ENCODE measurements at places on chromosomes 16 and 17.
A peak's percentile ranks its signal among the peaks of the same experiment; 100 is the strongest.

DNA sequence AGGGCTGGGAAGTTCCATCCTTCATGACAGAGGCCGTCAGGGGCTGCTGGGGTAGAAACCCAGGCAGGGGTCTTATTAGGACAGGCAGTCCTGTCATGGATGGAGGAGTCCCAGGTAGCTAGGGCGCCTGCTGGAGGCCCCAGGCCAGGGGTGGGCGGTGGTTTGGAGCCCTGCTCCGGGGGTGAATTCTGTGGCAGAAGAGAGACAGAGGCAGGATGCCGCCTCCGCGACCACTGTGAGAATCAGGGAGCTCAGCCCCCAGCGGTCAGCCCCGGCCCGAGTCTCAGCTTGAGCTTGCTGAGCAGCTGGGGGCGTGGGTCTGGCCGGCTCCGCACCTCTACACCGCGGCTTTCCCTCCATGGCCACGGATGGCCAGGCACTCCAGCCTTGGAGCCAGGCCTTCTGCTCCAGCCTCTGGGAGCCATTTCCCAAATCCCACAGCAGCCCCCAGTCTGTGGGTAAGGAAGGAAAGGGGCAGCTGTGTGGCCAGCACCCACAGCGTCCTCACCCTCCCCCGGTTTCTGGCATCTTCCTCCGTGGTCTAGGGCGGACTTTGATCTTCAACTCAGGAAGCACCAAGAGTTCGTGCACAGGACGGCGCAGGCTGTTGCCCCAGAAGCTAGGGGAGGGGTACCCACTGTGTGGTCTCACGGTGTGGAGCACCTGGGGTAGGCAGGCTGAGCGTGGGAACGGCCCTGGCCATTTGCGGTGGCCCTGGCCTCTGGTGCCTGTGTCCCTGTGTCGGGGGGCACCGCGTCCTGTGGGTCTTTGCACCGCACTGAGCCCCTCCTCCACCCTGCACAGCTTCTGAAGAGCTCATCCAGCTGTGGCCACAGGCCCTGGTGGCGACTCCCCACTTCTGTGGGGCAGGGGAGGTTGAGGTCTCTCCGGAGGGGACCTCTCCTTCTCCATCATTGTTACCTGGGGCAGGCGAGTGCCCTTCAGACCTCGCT lies 14.1 kb downstream of the CD7 start:
- DNase-seq, result no peak

GRCh38 chr16:84617041-84617790 lies 662 bp downstream of the COTL1 start:
- DNase-seq, result no peak

DNA sequence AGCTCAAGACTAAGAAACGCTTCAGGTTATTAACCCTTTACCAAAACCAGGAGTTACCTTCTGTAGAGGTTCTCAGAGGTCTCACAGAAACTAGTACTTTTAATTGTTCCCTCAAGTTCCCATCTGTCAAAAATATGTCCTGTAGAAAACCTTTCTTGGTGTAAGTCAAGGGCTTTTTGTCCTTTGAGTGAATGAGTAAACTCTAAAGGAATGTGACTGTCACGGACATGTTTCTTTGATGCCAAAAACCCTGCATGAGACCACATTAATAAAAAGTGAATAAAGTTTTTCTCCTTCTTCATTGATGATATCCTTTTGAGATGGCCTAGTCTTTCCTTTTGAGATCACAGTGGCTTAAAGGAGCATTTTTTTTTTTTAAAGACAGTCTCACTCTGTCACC lies 102.9 kb downstream of the NLK start:
- peak; percentile 37 for DNase-seq

DNA sequence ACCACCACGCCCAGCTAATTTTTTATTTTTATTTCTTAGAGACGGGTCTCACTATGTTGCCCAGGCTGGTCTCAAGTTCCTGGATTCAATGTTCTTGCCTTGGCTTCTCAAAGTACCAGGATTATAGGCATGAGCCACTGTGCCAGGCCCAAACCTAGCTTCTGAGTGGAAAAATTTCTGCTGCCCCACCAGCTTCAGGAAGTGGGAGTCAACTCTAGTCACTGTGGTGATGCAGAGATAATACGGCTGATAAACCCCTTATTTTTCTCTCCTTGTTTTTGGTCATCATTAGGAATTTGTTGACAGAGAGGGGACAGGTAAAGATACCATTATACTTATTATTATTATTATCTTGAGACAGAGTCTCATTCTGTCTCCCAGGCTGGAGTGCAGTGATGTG lies 27.8 kb upstream of the PHOSPHO1 start:
- DNase-seq, result no peak

GRCh38 chr17:39357488-39357887 lies 43.9 kb downstream of the FBXL20 start:
- DNase-seq, result no peak

DNA sequence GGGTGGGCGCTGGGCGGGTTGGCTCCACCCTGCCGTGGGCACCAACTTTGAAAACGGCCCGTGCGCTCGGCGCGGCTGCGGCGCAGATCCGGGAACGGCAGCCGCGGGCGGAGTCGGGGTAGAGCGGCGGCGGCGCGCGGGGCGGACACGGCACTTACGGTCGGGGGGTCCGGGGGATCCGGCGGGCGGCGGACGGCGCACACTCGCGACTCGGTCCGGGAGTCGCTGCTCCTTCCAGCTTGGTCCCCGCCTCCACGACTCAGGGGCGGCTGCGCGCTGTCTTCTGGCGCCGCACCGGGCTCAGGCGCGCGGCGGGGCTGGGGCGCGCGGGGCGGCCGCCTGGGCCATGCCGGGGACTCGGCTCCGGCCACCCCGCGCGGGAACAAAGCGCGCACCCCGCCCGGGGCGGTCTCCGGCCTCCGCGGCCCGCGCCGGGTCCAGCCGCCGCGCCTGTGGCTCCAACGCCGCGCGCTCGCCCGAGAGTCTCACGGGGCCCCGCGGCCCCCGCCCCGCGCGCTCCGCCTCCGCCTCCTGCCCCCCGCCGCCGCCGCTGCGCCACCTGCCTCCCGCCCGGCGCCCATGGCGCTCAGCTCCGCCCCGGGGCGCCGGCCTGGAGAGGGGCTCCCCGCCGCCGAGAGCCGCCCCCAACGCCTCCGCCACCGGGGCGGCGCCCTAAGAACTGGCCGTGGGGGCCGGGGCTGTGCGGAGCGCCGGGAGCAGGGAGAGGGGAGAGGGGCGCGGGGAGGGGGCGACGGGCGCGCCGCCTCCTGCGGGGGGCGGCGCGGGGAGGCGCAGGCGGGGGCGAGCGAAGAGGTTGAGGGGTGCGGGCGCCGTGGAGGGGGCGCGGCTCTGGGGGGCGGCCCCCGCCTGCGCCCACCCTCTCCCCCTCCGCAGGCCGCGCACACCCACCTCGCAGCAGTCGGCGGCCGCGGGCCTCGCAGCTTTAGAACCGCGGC lies 35.9 kb downstream of the CBFA2T3 start:
- no peak for DNase-seq

DNA sequence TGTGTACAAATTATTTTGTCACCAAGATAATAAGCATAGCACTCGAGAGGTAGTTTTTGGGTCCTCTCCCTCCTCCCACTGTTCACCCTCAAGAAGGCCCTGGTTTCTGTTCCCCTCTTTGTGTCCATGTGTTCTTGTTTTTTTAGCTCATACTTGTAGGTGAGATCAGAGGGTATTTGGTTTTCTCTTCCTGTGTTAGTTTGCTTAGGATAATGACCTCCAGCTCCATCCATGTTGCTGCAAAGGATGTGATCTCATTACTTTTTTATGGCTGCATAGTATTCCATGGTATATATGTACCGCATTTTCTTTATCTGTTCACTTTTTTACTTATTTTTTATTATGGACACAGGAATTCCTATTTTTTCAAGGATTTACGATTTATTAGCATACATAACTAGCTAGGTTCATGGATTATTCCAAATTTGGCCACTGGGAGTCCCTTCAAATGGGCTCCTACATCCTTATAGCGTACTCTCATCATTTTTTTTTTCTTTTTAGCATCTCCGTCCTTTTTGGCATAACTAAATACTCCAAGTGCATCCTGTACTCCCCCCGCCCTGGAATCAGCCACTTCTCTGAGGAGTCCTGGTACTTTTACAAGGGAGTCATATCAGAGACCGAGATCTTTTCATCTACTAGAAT lies 7.3 kb downstream of the TADA2A start:
- no peak for DNase-seq

DNA sequence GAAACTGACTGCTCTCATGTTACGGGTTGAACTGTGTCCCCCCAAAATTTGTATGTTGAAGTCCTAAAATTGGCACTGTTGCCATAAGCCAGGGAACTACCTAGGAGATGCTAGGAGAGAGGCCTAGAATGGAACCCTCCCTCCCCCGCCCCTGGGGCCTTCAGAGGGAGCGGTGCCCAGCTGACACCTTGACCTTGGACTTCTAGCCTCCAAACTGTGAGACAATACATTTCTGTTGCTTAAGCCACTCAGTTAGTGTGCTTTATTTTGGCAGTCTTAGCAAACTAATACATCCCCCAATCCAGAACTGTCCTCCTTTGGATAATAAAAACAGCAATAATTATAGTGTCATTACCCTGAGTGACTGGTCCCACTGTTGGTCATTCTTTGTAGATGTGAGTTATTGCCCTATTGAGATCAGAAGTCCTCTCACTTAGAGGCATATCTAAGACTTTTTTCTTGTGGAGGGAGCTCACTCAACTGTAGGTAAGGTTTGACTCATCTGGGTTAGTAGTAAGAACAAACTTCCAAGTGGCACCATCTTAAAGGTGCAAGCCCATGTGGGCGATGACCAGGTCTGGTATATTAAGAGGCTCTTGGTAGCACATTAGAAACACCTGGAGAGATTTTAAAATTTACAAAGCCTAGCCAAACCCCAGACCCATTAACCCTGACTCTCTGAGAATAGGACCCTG lies 93.0 kb upstream of the HLF start:
- DNase-seq, result no peak

DNA sequence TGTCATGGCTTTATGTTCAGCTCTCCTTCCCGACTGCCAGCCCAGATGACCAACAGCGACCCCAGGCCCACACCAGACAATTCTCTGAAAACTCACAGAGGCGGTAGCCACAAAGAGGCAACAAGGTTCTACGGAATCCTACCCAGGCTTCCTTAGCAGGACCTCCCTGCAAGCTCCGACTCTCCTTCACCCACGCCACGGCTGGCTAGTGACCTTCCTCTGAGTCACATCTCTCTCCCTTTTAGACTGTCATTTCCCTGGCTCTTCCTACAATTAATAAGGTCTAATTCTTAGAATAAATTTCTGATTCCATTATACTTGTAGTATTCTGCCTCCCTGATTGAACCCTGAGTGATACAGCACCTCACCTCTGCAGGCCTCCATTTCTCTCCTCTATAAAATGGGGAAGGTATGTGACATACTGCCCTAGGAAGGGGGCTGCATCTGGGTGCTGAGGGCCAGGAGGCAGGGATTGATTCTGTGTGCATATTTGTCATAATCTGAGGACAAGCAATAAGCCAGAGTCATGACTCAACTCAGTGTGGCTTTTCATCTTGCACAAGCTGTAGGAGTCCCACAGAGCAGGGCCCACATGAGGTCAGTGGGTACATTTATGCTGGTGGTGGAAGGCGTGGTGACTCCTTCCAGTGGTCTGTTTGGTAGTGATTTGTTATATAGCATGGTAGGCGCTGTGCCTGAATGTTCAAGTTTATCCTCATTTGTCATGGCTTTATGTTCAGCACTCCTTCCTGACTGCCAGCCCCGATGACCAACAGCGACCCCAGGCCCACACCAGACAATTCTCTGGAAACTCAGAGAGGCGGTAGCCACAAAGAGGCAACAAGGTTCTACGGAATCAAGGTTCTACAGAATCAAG lies 46.2 kb downstream of the SMPD3 start:
- no peak for DNase-seq

DNA sequence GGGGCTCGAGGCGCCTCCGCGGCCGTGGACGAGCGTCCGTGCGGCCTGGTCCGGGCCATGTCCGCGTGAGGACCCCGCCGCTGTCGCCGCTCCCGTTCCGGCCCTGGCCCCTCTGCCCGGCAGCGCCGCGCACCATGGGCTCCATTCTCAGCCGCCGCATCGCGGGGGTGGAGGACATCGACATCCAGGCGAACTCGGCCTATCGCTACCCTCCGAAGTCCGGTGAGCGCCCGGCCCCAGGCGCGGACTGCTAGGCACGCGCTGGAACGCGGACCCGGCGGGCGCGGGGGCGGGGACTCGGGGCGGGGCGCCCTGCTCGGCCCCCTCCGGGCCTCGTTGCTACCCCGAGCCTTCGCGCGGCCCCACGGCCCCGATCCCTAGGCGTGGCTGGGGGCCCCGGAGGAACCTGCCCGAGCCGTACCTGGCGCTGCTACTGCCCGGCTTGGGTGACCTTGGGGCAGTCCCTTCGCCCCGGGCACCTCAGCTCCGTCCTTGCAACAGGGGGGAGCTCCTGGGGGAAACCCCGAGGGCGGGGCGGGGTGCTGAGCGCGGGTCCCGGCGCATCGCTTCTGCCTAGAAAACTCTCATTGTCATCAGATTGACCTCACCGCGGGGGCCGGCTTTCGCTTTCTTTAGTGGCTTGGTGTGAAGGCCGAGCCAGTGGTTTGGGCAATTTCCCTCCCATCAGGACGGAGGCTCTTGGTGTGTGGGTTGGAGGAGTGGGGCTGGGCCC lies 367 bp downstream of the MGRN1 start:
- DNase-seq, result no peak

GRCh38 chr17:39622380-39623006 lies 4.3 kb upstream of the PPP1R1B start:
- DNase-seq, result no peak

DNA sequence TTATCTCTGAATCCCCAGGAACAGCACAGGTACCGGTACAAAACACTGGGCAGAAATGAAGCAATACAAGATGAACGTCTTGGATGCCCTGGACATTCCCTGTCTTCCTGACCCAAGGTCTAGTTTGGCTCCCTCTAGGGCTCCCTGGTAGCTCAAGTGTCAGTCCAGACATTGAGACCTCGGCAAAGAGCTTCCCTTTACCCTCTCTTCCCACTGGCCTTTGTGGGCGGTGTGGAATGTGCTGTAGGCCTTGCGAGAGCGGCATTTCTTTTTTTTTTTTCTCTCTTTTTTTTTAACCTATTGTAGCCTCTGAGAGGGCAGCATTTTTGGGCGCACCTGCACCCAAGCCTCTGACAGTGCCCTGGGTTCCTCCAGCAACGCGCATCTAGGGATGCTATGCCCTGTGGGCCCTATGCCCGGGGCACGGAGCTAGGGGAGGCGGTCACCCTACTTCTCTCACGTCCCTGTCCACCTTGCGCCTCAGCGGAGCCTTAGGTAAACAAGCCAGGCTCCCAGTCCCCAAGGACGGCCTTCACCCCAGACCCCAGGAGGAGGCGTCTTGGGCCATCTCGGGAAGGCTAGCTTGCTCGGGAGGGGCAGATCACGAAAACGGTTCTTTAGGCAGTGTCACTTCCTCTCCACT lies 1.2 kb upstream of the NFATC3 start:
- DNase-seq, result no peak

DNA sequence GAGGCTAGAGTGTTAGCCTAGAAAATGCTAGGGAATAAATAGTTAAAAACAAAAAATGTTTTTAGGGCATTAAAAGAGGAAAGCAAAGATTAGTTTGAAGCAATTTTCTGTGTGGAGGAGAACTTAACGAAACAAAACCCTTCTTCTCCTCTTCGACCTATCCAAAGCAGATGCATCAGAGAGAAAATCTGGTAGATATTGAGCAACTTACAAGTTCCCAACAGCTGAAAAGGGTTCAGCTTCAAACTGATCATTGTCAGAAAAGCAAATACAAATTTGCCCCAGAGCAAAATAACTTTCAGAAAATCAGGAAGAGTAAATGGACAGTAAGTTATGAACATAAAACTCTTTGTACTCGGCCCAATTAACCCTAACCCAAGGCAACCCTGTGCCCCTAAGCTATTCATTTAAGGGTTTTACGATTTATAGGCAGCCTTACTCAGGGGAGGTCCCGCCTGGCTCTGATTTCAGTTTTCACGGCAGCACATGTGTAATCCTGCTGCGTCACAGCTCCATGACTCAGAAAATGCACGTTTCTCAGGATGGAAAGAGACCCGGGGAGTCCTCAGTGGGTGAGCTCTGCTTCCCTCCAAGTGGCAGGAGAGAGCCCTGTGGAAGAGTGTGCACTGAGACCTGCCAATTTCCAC lies 405.7 kb upstream of the SALL1 start:
- DNase-seq, result peak; percentile 60
